EH (cell line): ENCODE measurements at places on chromosomes 11 and 22.

DNA sequence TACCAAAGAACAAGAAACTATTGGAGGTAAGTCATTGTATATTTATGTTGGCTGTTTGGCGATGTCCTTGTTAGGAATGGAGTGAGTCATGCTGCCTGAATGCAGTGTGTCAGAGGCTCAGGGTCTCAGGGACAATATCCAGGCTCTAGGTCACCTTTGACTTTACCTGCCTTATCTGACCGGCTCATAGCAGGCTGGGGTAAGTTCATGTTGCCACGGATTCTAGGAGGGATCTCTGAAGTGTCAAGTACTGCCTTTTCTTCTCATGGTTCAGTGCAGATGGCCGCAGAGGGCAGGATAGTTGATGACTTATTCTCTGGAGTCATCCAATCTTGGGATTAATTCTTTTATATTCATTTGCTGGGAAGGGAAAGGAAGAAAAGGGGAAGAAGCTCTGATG lies 53.2 kb downstream of the SPON1 start:
- peak; percentile 46 for DNase-seq

GRCh38 chr11:123080015-123080414 lies 18.1 kb upstream of the HSPA8 start:
- DNase-seq = no peak

- no peak for DNase-seq
These were observed 7.6 kb upstream of the CTR9 start for GRCh38 chr11:10743354-10744000.

- DNase-seq = peak; percentile 16
These were observed 14.2 kb downstream of the PEX26 start for GRCh38 chr22:18091916-18092526.

GRCh38 chr11:129291546-129291945 lies 84.1 kb upstream of the BARX2 start:
- no peak for DNase-seq

- no peak for DNase-seq
These were observed 8.3 kb downstream of the CLCF1 start for GRCh38 chr11:67364783-67365722.

DNA sequence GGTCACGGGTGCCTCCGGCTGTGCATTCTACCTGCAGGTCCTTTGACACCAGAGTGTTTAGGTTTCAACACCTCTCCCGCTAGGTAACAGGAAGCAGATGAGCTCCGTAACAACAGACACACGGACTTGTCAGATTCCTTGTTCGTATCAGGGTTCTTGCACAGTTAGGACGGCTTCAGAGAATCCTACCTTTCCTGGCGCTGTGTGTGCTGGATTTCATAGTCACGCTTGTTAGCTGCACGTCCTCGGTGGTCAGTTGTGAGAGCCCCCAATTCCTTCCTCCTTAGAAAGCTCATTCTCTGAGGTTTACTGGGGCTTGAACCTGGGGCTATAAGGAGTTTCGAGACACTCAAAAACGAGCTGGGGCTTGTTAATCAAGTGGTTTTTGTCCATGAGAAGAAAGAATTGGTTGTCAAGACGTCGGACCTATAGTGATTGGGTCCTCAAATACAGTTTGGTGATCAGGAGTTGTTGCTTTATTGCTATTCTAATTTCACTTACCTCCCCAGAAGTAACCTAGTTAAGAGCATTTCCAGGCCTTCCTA lies 664 bp downstream of the DDB2 start:
- no peak for DNase-seq

DNA sequence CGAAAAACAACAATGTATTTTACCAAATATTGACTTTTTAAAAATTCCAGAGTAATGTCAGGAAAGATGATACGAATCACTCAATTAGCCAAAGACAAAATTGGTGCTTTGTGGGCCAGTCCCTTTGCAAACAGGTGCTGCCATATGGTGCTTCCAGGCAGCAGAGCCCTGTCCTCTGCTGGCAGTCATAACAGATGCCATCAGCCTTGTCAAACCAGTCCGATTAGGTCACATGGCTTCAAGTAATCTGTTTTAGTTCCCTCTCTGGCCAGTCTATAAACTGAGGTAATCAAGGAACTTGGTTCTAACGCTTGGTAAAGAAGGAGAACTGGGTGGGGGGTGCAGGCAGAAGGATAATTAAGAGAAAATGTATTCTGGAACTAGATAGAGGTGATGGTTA lies 49.1 kb upstream of the CAPRIN1 start:
- no peak for DNase-seq

- DNase-seq = peak; percentile 51
These were observed 446 bp downstream of the VSTM5 start for GRCh38 chr11:93849751-93850593.

- DNase-seq = peak; percentile 74
These were observed 974 bp downstream of the DGCR8 start for GRCh38 chr22:20080776-20081654.

- DNase-seq = no peak
These were observed 22.0 kb upstream of the WNT11 start for GRCh38 chr11:76228071-76228874.

- DNase-seq = peak; percentile 67
These were observed 72.2 kb downstream of the PDHX start for GRCh38 chr11:34988294-34989255.

DNA sequence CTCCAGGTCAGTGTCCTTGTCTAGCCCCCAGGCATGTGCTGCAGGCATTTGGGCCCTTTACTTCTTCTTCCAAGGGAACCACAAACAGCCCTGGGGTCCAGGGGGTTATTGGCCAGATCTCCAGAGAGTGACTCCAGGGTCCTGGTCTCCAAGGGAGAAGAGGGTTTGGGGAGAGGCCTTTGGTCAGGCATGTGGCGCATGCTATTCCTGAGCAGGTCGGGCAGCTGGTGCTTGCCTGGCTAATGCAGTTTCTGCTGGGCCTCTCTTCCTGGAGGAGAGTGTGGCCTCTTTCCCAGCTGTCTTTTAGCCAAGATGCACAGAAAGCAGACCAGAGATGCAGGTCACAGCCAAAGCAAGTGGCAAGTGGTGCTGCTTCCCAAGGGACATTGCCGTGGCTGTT lies 3.8 kb upstream of the RFPL2 start:
- DNase-seq = no peak

DNA sequence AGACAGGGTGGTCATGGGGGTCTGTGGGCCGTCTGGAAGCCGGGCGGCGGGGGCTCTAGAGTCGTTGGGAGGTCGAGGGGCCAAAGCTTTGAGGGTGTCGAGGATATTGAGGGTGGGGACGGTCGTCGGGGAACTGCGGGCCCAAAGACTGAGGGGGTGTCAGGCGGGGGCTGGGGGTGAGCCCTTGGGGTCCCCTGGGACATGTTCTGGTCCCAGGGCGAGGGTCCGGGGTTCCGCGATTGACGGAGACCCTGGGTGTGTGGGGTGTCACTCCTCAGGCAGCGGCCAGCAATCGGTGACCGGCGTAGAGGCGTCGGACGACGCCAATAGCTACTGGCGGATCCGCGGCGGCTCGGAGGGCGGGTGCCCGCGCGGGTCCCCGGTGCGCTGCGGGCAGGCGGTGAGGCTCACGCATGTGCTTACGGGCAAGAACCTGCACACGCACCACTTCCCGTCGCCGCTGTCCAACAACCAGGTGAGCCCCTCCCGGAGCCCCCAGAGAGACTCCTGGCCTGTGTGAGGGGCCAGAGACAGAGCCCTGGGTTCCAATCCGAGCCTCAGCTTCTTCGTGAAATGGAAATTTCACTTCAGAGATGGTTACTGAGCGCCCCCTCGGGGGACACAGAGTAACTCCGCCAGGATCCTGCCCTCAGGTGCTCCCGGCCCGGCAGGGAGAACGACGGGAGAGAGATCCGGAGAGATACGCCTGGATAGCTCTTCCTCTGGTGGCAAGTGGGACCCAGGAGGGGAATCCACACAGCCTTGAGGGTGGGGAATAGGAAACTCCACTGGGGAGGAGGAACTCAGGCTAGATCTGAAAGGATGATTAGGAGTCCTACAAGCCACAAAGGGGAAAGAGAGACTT lies 714 bp downstream of the SDF2L1 start:
- peak; percentile 63 for DNase-seq

DNA sequence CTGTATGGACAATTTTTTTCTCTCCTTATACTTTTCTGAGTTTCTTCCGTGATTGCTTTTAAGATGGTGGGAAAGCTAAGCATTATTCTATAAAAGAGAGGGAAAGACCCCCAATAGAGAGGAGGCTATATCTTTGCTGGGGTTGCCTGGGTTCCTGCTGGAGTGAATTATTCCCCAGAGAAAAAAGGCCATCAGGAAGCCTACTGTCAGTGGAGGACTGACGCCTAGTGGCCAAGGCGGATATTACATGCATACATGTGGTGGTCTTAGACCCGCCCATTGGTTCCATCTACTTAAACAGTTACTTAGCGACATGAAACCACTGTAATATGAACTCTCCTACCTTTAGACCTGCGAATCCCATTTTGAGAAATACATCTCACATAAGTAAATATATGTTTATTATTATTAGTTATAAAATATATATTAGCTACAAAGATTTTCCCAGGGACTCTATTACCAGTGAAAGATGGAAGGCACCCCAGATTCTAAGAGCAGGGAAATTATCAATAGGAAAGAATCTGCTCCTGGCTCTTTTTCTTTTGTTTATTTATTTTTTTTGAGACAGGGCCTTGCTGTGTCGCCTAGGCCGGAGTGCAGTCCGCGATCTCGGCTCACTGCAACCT lies 15.7 kb upstream of the PGA3 start:
- peak; percentile 76 for DNase-seq

DNA sequence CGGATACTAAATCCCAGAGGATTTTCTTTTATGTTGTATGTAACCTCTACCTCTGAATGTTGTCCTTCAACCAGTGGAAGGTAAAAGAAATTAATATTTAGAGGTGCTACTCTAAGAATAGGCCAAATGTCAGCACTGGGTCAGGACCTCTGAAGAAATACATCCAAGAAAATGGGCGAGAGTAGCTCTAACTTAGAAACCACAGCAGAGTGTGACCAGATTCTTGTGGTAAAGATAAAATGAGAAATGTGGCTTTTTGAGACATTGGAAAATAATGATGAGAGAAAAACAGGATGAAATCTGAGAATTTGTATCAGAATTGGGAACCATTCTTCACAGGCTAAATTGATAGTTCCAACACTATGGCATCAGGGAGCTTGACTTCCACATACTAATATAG lies 63.5 kb downstream of the CSTPP1 start:
- no peak for DNase-seq

DNA sequence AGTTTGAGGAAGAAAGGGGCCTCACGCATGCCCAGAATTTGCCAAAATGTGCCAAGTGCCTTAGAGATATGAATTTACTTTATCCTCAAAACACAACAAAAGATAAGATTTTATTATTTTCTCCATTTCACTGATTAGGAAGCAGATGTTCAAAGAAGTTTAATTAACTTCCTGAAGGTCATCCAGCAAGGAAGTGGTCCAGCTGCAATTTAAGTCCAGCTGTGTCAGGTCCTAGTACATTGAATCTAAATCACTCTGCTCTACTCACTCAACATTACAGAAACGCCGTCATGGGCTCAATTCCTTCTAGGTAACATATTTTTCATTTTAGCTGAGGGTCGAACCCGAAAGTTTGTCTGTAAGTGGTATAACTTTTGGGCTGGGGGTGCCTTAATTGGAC lies 115.4 kb downstream of the CCDC34 start:
- no peak for DNase-seq

GRCh38 chr22:47000888-47001287 lies 238.4 kb downstream of the TBC1D22A start:
- DNase-seq = no peak

DNA sequence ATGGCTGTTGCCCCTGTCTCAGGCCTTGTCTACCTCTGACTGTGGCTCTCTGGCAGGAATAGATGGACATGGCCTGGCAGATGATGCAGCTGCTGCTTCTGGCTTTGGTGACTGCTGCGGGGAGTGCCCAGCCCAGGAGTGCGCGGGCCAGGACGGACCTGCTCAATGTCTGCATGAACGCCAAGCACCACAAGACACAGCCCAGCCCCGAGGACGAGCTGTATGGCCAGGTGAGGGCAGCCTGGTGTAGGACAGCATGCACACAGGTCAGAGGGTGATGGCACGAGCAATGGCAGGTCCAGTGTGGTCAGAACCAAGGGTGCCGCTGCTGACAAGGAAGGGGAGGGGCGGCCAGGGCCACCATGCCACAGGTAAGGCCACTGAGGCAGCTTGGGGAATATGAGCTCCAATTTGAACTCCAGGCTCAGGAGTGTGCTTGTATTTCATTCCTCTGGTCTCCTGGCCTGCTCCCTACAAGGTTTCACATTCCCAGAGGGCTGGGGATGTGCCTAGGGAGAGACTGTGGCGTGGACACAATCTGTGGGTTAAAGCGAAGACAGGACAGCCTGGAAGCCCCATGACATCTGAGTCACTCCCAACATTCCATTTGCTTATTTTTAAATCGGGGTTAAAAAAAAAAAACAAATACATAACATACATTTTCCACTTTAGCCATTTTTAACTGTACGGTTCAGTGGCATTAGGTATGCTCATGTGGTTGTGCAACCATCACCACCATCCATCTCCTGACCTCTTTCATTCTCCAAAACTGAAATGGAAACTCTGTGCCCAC lies 562 bp downstream of the FOLR3 start:
- peak; percentile 78 for DNase-seq

GRCh38 chr11:19890308-19890707 lies 177.7 kb downstream of the NAV2 start:
- peak; percentile 97 for DNase-seq

DNA sequence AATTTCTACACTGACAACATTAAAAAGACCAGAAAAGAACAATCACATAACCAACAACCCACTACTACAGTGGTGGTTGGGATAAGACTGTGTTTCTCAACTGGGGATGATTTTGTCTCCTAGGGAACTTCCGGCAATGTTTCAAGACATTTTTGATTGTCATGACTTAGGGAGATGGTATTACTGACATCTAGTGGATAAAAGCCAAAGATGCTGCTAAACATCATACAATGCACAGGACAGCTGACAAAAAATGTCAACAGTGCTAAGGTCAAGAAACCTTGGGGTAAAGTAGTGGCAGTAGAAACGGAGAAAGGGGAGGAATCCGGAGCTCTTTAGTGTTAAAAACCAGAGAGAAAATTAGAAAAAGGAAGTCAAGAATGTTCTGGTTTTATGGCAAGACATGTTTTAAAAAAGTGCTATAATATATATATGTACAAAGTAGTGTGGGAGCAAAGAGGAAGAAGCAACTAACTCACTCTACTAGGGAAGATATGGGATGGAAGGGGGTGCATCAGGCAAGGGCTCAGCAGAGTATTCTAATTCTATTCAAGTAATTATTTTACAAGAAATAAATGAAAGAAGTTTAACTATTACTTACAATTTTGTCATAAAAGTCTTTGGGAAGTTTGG lies 37.2 kb downstream of the CKAP5 start:
- DNase-seq = peak; percentile 72
